ENCODE measurements at places on chromosomes 6 and 20. TPM values are rescaled to one million over a fixed set of nuclear protein-coding genes. Genes with fewer than 3 reads are reported as not detected.

The CARMIL1 gene
- 34.4 TPM for total RNA-seq

The RAMACL gene
- total RNA-seq = 8.3 TPM

DNA sequence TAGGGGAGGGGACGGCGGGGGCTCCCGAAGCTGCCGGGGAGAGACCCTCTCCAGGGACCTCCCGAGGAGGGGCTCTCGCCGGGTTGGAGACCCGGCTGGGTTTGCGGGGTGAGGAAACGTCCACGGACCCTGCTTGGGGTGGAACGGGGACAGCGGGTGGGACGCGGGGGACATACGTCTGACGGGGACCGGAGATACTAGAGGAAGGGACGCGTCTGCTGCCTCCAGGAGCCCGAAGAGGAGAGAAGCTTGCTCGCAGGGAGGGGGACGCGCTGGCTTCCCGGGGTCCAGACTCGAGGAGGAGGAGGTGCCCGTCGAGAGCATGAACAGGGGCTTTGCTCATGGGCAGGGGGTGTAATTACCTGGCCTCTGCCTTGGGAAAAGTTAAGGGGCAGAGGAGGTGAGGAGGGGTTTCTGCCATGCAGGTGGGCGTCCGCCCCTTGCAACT lies 593 bp downstream of the DNMT3B start:
- peak overlapping the region; percentile 41 for H3K27ac ChIP-seq
- H3K4me3 ChIP-seq = peak overlapping the region; percentile 67
- no peaks in the 10 kb centered on the region for H3K27me3 ChIP-seq
- H3K4me1 ChIP-seq = peaks cover 20% of the 10 kb centered on the region
- no peaks in the 10 kb centered on the region for H3K36me3 ChIP-seq

GRCh38 chr6:166281104-166281503 lies 27.1 kb downstream of the PRR18 start:
- H3K4me1 ChIP-seq = no peaks in the 10 kb centered on the region
- H3K4me3 ChIP-seq = no peak overlapping the region
- H3K36me3 ChIP-seq = no peaks in the 10 kb centered on the region
- no peak overlapping the region for H3K27ac ChIP-seq
- no peak for DNase-seq
- H3K27me3 ChIP-seq = no peaks in the 10 kb centered on the region

DNA sequence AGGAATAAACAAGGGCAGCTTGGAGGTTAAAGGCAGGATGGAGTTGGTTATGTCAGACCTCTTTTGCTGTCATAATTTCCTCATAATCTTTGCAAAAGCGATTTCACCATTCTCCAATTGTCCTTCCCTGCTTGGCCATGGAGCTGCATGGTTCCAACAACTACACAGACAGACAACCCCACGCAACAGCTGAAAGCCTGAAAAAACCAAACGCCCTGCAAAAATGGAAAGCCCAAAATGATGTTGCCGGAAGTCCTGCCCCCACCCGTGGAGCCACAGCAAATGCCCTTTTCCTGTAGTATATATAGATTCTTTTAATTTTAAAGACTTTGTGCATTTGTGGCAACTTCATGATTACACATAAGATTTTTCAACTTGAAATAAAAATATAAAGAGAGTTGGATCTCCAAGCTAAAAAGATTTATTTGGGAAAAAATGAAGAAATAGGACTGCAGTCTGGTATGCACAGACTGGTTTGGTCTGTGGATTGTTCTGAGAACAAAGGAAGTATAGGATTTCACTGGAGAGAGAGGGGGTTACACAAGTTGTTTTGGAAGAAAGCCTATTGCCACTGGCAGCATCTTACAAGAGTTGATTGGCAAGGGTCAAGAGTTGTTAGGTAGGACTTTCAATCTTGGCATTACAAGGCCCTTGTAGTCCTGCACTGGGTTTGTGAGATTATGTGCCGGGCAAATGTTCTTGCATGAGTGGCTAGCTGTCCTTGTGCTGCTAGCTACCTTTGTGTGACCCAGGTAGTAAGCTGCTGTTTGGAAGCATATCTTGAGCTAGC lies 190.0 kb downstream of the C6orf118 start:
- no peaks in the 10 kb centered on the region for H3K27me3 ChIP-seq
- no peak overlapping the region for H3K27ac ChIP-seq
- no peak overlapping the region for H3K4me3 ChIP-seq
- DNase-seq = no peak

DNA sequence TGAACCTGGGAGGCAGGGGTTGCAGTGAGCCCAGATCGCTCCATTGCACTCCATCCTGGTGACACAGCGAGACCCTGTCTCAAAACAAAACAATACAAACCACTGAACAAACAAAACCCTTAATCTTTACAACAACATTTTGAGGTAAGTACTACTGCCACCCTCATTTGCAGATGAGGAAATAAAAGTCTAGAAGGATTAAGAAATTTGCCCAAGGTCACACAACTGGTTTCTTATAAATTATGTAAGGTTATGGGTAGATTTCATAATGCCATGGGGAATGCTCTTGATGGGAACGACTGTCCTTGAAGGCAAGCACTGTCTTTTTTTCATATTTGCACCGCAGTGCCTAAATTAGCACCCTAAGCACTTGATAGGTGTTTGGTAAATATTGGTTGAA lies 13.8 kb upstream of the B4GALT5 start:
- DNase-seq = no peak
- no peak overlapping the region for H3K4me3 ChIP-seq
- no peak overlapping the region for H3K27ac ChIP-seq
- H3K4me1 ChIP-seq = peaks cover 6% of the 10 kb centered on the region
- H3K27me3 ChIP-seq = no peaks in the 10 kb centered on the region

DNA sequence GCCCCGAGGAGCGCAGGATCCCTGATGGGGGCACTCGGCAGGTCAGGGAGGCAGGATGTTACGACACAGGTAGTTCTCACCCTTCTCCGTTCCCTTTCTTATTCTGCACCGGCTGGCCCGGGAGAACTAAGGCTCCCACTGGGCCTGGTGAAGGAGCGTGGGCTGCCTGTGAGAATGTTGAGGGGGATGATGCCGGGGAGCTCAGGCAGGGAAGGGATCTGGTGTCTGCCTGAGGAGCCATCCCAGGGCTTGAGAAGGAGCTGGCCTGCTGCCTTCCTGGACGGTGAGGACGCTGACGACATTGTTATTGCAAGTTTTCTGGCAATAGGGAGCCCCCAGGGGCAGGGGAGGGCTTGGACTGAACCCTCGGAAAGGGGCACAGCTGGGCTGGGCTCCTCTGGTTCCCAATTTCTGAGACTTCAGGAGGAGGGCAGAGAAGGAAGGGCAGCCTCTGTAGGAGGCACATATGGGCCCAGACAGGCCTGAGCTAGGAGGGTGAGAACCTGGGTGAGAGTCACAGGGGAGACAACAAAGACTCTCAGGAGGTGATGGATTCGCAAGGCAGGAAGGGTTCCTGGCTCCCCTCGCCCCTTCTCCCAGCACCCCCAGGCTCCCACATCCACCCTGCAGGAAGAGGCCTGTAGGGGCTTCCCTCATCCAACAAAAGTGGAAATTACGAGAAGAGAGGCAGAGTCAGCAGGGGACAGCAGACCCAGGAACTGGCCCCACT lies 32.8 kb downstream of the CYP21A2 start:
- no peak overlapping the region for H3K27ac ChIP-seq
- H3K36me3 ChIP-seq = peaks cover 3% of the 10 kb centered on the region
- no peak overlapping the region for H3K4me3 ChIP-seq
- no peak for DNase-seq

DNA sequence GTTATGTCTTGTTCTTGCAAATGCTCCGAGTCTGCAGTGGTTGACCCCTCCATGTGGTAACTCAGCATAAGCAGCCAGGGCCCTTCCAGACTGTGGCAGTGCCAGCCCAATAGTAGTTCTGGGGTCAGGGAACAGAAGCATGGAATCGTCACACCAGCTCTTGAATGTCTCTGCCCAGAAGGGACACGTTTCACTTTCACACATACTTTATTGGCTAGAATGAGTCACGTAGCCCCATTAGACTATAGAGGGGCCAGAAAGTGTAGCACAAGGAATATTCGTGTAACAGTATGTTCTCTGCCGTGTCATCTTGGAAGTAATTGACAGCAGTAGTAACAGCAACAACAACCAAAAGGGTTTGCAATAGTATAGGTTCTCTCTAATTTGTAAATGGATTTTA lies 254.7 kb downstream of the FARS2 start:
- H3K27me3 ChIP-seq = no peaks in the 10 kb centered on the region
- no peaks in the 10 kb centered on the region for H3K36me3 ChIP-seq
- no peak overlapping the region for H3K27ac ChIP-seq
- no peak overlapping the region for H3K4me3 ChIP-seq
- H3K4me1 ChIP-seq = peaks cover under 1% of the 10 kb centered on the region

DNA sequence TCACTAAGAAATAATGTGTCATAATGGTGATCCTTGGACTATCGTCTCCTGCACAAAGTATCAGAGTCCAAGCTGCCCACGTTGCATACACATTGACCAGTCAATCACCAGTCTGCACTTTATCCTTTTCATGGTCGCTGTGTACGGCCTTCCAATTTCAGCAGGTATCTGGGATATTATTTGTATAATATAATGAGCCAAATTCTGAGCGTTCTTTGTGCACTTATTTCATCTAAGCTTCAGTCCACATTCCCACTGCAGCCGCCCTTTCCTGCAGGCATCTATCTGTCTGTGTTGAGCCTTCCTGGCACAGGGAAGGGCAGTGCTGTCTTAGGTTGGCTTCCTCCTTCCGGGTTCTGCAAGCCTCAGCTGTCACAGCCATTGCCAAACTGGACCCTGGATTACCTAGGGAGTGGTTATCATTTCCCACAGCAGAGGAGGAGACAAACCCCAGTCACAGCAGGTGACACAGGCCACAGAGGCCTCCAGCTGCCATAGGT lies 174.3 kb downstream of the TTLL2 start:
- H3K27ac ChIP-seq = no peak overlapping the region
- H3K4me1 ChIP-seq = no peaks in the 10 kb centered on the region
- DNase-seq = no peak
- no peak overlapping the region for H3K4me3 ChIP-seq
- H3K36me3 ChIP-seq = no peaks in the 10 kb centered on the region

- H3K4me3 ChIP-seq = no peak overlapping the region
- H3K36me3 ChIP-seq = no peaks in the 10 kb centered on the region
- H3K27ac ChIP-seq = no peak overlapping the region
- no peaks in the 10 kb centered on the region for H3K27me3 ChIP-seq
Measured at GRCh38 chr20:60869087-60869486, 383.0 kb upstream of the CDH4 start.

GRCh38 chr6:129954749-129955431 lies 63.5 kb upstream of the L3MBTL3 start:
- H3K36me3 ChIP-seq = no peaks in the 10 kb centered on the region
- H3K4me1 ChIP-seq = no peaks in the 10 kb centered on the region
- no peak overlapping the region for H3K4me3 ChIP-seq
- H3K27me3 ChIP-seq = no peaks in the 10 kb centered on the region
- no peak for DNase-seq

DNA sequence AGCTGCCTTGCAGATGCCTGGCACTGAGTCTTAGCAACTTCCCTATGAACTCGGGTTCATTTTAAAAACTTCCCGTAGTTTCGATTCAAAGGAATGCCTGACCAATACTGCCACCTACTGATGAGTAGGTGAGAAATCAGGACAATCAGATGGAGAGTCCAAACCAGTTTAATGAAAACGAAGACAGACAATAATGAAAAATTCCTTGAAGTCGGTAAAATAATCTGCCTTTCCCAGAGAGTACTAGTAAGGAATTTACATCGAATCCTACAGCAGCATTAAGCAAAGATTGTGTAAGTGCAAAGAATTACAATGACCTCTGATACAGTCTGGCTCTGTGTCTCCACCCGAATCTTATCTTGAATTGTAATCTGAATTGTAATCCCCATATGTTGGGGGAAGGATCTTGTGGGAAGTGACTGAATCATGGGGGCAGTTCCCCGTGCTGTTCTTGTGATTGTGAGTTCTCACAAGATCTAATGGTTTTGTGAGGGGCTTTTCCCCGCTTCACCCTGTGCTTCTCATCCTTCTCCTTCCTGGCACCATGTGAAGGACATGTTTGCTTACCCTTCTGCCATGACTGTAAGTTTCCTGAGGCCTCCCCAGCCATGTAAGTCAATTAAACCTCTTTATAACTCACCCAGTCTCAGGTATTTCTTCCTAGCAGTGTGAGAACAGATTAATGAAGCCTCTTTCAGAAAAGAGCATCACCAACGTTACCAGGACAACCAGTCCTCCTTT lies 134.4 kb downstream of the ARHGAP18 start:
- H3K27me3 ChIP-seq = no peaks in the 10 kb centered on the region
- no peak overlapping the region for H3K27ac ChIP-seq
- H3K4me3 ChIP-seq = no peak overlapping the region
- no peaks in the 10 kb centered on the region for H3K36me3 ChIP-seq
- DNase-seq = no peak

All from thyroid gland (tissue), 4 donors.